Dermis blood vessel endothelial cell (primary cell): ENCODE measurements at places on chromosomes 3 and 15.
A peak's percentile ranks its signal among the peaks of the same experiment; 100 is the strongest.

DNA sequence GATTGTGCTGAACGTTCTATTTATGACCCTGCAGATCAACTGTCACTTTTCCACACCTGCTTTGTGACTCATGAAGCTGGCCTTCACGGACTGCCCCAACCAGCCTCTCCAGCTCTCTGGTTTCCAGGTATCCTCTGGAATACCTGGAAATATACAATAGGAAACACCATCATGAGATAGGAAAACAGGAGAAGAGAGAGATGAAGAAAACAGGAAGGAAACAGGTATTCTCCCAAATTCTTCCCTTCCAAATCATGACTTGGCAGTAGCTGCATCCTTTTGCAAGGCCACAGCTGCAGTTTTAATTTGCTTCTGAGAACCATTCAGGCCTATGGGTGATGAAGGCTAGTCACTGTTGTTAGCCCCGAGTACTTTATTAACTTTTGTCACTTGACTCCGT is 909.1 kb downstream of the EPHA3 start:
- no peak for DNase-seq

GRCh38 chr3:42270561-42270960 is 4.6 kb upstream of the CCK start:
- no peak for DNase-seq

GRCh38 chr3:107382631-107383030 is 5.4 kb downstream of the CCDC54 start:
- no peak for DNase-seq

- DNase-seq, result peak; percentile 99
Measured at GRCh38 chr3:149086232-149086988, at the start of gene HLTF. Gene HLTF (minus strand): TSS chr3:149086533. CDS start chr3:149086336, 197 bp downstream.

DNA sequence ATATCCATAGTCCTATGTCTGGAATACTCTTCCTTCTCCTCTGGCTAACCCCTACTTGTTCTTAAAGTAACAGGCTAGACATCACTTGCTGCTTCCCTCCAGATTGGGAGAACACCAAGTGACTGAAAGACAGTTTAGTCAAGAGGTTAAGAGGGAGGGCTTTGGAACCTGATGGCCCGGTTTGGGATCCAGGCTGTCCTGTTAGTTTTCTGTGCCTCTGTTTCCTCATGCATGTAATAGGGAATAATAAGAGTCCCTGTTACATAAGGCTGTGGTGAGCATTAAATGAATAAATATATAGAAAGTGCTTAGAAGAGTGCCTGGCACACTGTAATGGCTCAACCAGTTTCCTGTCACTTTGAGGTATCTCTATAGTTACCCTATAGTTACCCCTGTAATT is 66.3 kb downstream of the TAMM41 start:
- no peak for DNase-seq

DNA sequence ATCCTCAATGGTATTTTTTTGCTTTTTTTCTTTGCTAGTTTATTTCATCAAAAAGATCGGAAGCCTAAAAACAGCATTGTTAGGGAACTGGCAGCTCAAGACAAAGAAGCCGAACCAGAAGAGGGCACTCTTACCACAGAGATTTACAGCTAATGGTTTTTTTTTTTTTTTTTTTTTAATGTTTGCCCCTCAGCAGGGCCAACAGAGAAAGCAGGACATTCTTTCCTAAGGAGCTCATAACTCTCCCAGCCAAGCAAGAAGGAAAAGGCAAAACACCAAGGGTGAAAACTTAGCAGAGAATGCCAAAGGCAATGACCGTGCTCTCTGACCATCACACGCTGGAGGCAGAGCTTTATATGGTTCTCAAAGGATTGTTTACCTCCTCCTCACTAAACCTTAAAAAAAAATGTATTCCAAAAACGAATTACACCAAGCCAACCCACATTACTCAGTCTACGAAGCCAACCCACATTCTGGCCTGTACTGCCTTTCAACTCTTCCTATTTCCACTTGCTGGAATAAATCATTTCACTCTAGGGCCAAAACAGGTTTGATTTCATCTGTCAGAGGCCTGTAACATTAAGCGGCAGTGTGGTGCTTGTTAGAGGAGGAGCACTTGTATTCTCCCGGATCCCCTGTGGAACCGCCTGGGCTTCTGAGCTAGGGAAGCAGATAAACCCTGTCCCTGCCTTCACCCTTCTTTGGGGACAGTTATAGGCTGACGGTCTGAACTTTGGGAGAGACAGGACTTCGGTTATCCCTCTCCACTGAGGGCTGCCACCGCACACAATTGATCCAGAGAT is 35.6 kb upstream of the GYG1 start:
- peak; percentile 86 for DNase-seq

- no peak for DNase-seq
Measured at GRCh38 chr15:54304321-54304720, 326.1 kb downstream of the UNC13C start.

- DNase-seq, result peak; percentile 39
Measured at GRCh38 chr3:11601446-11602238, 42.1 kb downstream of the VGLL4 start.

DNA sequence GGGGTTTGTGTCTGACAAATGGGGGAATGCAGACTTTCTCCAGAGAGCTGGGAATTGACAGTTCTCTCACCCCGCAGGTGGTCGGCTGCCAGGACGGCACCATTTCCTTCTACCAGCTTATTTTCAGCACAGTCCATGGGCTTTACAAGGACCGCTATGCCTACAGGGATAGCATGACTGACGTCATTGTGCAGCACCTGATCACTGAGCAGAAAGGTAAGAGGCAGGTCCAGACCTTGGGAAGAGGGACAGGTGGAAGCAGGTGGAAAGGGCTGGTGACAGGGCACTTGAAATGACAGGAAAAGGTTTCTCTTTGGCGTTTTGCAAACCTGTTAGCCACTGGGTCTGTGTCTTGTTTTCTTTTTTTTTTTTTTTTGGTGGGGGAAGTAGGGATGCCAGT is 36.6 kb downstream of the IFT122 start:
- no peak for DNase-seq

GRCh38 chr15:76310475-76311099 is 682 bp downstream of the ETFA start:
- DNase-seq, result peak; percentile 38

DNA sequence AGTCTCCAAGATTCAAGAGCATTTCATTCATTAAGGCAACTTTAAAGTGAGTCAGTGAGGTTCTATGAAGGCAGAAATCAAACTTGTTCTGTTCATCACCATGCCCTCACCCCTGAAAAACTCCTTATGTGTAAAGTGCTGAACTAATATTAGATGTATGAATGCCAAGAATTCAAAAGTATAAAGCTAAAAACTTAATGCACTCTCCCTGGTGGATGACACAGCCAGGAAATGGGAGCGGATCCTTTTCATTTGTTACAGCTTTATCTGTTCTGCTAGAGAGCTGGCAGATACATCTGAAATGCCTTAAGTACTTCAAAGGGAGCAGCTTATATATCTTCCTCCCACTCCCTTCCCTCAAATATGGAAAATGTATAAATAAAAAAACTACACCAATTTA is 8.2 kb downstream of the TXNRD3 start:
- no peak for DNase-seq

GRCh38 chr3:53694046-53694445 is 152.2 kb downstream of the CHDH start:
- DNase-seq, result no peak

- peak; percentile 68 for DNase-seq
Measured at GRCh38 chr3:194140520-194141414, 4.8 kb downstream of the HES1 start.

DNA sequence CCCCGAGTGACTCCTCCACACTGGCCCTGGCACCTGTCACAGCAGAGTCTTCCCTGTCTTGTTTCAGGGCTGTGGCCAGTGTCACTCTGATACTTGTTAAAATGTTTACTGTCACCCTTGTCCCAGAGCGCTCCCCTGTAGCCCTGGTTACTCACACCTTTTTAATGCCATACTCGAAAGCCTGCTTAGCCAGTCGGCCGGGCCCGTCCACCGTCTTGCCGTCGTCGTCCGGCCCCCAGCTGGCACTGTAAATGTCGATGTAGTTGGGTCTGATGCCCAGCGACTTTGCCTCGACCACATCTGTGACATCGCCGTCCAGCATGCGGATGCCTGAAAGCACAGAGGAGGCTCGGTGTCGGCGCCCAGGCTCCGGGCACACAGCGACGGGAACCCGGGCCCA is 91.3 kb downstream of the PCSK6 start:
- no peak for DNase-seq

- DNase-seq, result no peak
Measured at GRCh38 chr15:34813446-34814190, 18.3 kb upstream of the ACTC1 start.

GRCh38 chr3:35044190-35044589 is 595.1 kb upstream of the ARPP21 start:
- DNase-seq, result no peak

DNA sequence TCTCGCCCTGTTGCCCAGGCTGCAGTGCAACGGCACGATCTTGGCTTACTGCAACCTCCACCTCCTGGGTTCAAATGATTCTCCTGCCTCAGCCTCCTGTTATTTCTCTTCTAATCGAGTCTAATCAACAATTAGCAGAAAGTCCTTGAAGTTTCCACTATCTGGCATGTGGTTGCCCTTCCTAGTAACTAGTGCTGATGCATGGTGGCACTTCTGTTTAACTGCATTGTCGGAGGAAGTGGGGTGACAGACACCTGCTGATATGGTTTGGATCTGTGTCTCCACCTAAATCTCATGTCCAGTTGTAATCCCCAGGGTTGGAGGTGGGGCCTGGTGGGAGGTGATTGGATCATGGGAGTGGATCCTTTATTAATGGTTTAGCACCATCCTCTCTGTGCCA is 9.2 kb downstream of the CRTAP start:
- no peak for DNase-seq

DNA sequence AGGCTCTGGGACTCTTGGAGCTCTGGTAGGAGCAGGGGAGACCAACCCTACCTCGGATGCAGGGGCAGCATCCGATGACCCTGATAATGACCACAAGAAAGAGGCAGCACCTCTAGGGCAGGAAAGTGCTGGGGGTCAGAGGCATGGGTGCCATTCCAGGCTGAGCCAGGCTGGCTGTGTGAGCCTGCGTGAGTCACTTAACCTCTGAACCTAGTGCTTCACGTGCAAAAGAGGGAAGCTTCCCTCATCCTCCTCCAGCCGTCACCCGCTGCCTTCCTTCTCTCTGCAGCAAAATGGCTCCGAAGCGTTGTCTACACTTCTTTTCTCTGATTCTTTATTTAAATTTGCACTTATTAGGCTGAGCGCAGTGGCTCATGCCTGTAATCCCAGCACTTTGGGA is 35.5 kb downstream of the ZDHHC19 start:
- DNase-seq, result no peak

- DNase-seq, result no peak
Measured at GRCh38 chr3:143928056-143928455, 43.6 kb upstream of the DIPK2A start.

DNA sequence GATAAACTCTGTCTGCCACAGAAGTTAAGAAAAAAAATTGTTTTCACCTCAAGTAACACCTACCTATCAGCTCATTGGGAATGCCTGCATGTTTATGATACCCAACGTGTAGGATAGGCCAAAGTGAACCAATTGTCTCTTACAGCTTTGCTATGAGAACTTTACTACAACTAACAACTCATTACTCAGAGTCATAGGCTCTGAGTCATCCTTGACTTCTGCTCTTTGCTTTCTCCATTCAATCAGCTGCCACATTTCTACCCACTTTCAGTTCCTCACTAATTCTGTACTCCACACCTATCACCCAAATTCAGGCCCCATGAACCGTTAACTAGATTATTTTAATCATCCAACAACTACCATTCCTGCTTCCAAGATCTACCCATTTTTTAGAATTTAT is 843.9 kb downstream of the TUSC7 start:
- no peak for DNase-seq

DNA sequence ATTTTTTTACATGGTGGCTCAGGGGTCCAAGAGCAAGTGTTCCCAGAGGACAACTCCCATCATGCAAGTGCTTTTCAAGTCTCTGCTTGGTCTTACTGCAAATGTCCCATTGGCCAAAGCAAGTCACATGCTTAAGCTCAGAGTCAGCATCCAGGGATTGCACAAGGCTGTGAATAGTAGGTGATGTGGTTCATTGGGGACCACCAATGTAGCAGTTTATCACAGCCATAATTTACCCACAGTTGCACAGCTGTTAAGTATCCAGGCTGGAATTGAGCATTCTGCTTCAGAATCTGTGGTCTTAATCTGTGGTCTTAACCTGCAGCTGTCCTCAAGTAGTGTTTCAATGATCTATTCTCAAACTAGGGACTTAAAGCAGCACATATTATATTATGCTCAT is 71.4 kb upstream of the PLCL2 start:
- no peak for DNase-seq

- peak; percentile 98 for DNase-seq
Measured at GRCh38 chr3:172039436-172040077, at the start of gene FNDC3B. Gene FNDC3B (plus strand): TSS chr3:172039578. CDS start chr3:172112480, 72,902 bp downstream.

DNA sequence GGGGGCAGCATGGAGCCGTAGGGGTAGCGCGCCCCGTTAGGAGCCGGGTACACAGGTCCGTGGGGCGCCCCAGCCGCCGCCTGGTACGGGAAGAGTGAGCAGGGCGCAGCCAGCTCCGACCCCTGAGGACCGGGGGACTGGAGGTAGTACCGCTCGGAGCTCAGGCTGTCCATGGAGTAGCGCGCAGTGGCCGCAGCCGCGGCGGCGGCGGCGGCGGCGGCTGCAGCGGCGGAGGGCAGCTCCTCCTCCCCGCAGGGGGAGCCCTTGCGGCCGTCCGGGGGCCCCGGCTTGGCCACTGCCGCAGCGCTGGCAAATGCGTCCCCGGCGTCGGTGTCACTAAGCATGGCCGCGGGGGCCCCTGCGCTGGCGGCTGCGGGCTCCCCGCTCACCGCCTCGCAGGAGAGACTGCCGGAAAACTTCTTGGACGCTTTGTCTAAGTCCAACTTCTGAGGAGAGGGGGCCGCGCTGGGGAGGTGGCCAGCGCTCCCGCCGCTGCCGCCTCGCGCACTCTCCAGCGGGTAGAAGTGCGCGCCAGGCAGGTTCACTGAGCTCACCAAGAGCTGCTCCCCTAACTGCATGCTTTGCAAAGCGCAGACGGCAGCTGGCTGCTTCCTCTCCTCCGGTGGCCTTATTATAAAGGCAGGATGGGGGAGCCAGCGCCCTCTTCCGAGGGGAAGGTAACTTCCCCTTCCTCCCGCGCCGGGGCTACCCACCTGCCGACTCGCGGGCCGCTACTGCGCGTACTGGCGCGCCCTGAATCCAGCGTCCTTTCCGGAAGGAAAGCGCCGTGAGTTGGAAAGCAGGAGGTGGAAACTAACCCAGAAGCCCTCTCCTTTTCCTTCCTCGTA is at the start of gene EOMES:
Gene EOMES, minus strand, starts transcription at position 607 of the 848 bp plus-strand sequence. Its CDS starts 29 bp downstream, at position 578.
- DNase-seq, result peak; percentile 53
